Stimulated activated CD4-positive, alpha-beta T cell treated with anti-CD3 and anti-CD28 coated beads, Interleukin-4, amount 100 ng/mL, for 48 hours (primary cell): ENCODE measurements at places on chromosomes 3 and 15.

- no peak for DNase-seq
Measured at GRCh38 chr3:187360596-187360995, 7.6 kb upstream of the RTP4 start.

- no peak for DNase-seq
Measured at GRCh38 chr15:31259562-31260252, 66.9 kb upstream of the KLF13 start.

DNA sequence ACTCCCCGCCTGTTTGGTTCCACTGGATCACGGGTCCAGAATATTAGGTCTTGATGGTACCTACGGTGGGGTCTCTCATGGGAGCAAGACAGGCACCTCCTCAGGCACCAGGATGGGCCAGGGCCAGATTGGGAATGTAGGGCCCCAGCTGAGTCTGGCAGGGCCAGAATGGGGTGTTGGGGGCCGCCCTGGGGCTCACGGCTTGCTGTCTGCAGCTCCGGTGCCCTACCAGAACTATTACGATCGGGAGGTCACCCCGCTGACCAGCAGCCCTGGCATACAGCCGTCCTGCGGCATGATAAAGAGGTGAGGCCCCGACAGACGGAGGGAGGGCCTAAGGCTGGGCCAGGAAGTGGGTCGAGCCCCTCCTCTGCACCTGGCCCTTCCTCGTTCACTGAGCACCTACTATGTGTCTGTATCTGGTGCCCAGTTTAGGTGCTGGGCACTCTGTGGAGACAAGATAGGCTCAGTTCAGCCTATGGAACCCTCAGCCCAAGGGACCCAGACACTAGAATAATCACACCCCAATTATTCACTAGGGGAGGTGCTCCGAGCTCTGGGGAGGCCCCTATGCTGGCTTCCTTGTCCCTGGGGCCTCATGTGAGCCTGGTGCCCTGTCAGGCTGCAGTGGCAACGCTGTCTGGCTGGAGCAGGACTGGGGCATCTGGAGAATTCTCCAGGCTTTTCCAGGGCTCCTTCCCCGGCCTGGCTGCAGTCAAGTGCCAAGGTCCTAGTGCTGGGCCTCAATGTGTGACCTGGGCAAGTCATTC is 37.9 kb downstream of the PSTPIP1 start:
- DNase-seq: no peak

GRCh38 chr15:101608201-101608600 is 44.0 kb downstream of the TM2D3 start:
- no peak for DNase-seq

GRCh38 chr15:39511000-39511915 is 69.6 kb upstream of the THBS1 start:
- no peak for DNase-seq

GRCh38 chr3:119594066-119594465 is 3.6 kb upstream of the PLA1A start:
- no peak for DNase-seq

DNA sequence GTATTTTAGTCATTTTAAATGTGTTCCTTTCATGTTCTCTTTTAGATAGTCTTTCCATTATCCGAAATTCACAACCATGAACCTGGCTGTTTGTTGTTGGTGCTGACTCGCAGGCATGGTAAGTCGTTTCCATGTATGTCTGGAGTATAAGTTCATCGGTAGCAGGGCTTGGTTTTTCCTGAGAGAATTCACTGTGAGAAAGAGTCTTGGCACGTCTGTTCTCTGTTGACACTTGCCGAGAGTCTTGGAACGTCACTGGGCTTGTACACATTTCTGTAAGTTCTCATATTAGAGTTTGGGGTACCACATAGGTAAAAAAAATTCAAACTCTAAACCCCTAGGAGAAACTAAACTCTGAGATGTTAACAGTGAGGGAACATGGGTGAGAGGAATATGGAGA is 29.4 kb upstream of the EIF4A2 start:
- DNase-seq: no peak

DNA sequence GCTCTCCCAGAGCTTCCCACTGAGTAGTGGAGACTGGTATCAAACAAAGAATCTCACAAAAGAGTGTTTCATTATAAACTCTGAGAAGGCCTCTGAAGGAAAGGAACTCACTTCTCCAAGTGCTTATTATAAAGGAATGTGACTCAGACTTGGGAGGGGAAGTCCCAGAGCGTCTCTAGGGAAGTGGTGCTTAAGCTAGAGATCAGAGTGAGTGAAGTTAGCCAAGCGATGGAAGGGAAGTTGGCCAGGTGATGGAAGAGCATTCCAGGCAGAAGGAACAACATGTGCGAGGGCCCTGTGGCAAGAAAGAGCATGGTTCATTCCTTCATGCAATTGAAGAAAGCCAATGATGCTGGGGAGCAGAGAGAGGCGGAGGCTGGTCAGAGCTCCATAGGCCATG is 2.3 kb downstream of the XYLB start:
- no peak for DNase-seq

DNA sequence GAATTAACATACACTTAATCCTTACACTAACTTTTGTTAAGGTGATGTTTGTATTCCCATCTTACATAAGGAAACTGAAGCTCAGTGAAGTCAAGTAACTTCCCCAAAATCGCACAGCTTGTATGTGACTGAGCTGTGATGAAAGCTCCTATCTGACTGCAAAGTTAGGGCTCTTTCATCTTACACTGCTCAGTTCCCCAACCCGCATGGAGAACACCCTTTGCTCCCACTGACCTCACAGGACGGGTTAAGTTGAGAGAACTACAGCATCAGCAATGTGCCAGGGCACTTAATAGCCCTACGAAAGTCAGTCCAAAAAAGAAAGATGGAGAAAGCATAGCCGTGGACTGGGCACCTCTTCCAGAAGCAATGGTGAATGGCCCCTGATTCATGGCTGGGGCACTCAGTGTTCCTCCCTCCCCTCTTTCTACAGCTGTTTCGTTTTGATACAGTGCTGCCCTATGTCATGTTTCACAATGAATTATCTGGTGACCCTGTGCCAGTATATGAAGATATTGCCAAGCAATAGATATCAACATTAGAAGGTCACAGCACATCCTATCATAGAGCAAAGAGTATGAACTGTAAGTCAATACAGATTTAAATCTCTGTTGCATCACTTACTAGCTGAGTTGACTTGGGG is 38.0 kb downstream of the CADPS start:
- no peak for DNase-seq

DNA sequence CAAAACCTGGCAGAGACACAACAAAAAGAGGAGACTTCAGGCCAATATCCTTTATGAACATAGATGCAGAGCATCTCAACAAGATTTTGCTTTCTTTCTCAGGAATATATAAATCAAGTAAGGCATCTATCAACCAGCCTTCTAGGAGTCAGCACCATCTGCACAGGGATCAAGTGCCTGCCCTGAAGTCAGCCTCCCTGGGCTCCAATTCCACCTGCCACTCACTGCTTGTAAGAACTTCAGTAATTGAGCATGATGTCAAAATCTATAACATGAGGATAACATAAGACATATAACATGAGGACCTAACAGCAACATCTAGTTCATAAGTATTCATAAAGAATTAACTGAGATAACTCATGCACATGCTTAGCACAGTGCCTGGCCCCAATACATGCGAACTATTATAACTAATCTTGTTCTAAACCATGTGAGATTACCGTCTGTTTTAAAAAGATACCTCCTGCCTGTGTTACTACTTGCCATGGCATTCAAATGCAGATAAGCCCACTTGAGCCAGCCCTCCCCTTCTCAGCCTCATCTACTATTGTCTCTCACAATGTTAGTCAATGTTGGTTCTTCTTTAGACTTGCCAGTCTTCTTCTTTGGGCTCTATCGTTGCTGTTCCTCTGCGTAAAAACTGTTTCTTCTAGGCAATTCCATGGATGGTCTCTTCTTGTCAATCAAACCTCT is 91.6 kb downstream of the PLD1 start:
- no peak for DNase-seq

DNA sequence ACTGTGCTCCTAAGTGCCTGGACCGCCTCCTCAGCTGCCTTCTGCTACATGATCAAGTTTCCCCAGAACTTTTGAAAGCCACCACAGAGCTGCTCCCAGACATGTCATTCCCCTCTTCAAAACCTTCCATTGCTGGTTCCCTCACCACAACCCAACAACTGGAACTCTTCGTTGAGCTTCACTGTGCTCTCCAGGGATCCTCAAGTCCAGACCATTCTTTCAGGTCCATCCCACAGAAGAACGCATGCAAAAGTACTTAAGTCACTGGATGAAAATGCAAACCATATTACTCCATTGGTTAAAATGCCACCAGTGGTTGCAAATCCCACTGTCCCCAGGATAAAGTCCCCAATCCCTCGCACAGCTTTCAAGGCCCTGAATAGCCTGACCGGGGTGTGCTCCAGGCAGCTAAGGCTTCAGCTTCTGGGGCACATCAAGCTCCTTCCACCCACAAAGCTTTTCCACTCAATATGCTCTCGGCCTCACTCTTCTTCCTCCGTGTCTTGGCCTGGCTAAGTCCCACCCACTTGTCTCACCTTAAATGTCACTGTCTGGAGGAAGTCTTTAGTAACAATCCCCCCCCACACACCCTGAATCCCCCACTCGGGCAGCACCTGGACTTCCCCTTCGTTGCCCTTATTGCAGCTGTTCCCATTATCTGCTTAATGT is 84.8 kb downstream of the XXYLT1 start:
- no peak for DNase-seq

- no peak for DNase-seq
Measured at GRCh38 chr3:12190832-12191231, 32.1 kb upstream of the TIMP4 start.
